Non-pigmented ciliary epithelial cell (primary cell): ENCODE measurements at places on chromosomes 2 and 18.

DNA sequence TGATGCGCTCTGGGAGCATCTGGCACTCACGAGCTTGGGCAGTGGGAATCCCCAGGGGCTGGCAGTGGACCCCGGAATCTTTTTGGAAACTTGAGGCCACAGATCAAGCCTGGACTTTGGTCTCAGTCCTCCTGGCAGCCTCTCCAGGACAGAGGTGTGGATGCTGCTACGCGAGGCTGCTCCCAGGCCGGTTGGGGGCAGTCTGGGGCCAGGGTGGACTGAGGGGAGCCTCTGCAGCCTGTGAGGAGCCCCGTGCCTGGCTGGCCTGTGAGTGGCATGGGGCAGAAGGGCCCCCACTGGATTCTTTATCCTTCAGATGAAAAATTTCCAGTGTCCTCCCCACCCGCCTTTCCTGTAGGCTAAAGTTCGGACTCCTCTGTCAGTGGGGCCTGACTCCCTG, 12.7 kb upstream of the DES start:
- DNase-seq: no peak

DNA sequence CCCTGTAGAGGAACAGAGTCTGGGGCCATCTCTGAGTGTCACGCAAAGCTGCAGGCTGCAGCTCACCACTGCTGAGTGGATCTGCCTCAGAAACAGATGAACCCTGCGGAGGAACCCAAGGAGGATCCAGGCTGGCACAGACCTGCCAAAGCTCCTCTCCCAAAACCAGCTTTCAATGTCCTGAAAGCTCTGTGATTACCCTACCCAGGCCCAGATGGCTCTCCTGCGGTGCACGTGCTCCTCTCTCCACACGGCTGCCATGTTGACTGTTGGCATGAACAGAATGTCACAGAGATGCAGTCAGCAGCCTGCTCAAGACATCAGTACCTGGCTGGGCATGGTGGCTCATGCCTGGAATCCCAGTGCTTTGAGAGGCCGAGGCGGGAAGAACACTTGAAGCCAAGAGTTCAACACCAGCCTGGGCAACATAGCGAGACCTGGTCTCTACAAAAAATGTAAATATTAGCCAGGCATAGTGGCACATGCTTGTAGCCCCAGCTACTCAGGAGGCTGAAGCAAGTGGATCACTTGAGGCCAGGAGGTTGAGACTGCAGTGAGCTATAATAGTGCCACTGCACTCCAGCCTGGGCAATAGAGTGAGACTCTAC, 216.8 kb downstream of the MGAT5 start:
- no peak for DNase-seq

- DNase-seq: peak; percentile 18
Measured at GRCh38 chr18:60892855-60893254, 440.4 kb upstream of the CDH20 start.

GRCh38 chr18:76486574-76486973, 8.5 kb downstream of the ZNF516 start:
- DNase-seq: no peak

DNA sequence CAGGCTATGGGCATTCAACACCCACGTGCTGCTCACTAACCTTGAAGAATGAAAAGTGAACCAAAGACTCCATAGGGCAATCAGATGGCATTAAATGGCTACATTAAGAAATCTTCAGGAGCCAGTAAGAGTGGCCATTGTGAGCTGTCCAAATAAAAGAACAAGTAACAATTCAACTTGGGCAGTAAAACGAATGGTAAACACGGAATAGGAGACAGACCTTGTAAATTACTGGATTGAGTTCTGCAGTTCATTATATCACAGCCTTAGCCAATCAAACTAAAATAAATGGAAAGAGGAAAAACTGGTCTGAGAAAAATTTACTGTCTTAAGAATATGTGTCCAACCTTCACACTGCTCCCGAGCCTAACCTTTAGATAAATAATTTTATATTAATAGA, 306.5 kb upstream of the ZNF521 start:
- DNase-seq: no peak

GRCh38 chr2:128310094-128310716, 8.5 kb downstream of the HS6ST1 start:
- no peak for DNase-seq

DNA sequence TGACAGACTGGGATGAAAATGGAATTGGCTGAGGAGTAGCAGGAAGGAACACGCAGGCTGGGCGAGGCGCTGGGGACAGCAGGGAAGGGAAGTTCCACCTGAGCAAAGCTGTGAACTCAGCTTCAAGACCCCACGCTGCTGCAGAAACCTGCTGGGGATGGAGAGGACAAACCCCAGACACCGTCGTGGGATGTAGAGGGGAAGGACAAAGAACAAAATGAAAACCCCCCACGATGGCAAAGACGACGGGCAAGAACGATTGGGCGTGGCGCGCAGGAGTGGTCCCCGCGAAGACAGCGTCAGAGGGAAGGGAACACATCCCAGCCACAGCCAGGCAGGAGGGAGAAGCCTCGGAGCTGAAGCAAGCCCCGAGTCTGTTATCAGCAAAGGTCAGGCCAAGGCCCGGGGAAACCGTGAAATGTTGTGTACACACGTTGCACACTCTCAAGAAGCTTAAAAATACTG, 222.9 kb downstream of the NDUFA10 start:
- DNase-seq: no peak

GRCh38 chr2:197183355-197183754, 127.2 kb downstream of the ANKRD44 start:
- DNase-seq: no peak

GRCh38 chr18:78492064-78492812, 487.4 kb upstream of the SALL3 start:
- no peak for DNase-seq
